A549 treated with AZD2906 at 1 μM for 4 hours (cell line): ENCODE measurements at places on chromosomes 7 and 10. TPM values are rescaled to one million over a fixed set of nuclear protein-coding genes. Genes with fewer than 3 reads are reported as not detected.

Gene CLCN1
- total RNA-seq: 0.02 to 0.08 TPM (median 0.03 TPM) in 4 of 5 replicates, not detected in the other

Gene BAG3
- total RNA-seq: 213 to 268 TPM (median 267 TPM) in 5 replicates

Gene SAMD9
- total RNA-seq: 2.2 to 4.2 TPM (median 3.5 TPM) in 5 replicates

Gene STEAP4
- 0.01 to 0.02 TPM (median 0.02 TPM) in 4 of 5 replicates, not detected in the other for total RNA-seq

Gene EEPD1
- total RNA-seq: 56.7 to 64.3 TPM (median 59.0 TPM) in 5 replicates

Gene INMT
- total RNA-seq: 0.03 TPM in 1 of 5 replicates, not detected in the others

Gene DDC
- total RNA-seq: 0.54 to 1.4 TPM (median 0.93 TPM) in 5 replicates

Gene SPAG6
- total RNA-seq: not detected in 5 replicates
